ENCODE measurements at places on chromosomes 4 and X. TPM values are rescaled to one million over a fixed set of nuclear protein-coding genes. Genes with fewer than 3 reads are reported as not detected.

The MFAP3L gene
- total RNA-seq = 20.8 TPM

- no peak for DNase-seq
These were observed 550.5 kb upstream of the SMIM31 start for GRCh38 chr4:164203476-164203875.

The BMX gene
- not detected for total RNA-seq

DNA sequence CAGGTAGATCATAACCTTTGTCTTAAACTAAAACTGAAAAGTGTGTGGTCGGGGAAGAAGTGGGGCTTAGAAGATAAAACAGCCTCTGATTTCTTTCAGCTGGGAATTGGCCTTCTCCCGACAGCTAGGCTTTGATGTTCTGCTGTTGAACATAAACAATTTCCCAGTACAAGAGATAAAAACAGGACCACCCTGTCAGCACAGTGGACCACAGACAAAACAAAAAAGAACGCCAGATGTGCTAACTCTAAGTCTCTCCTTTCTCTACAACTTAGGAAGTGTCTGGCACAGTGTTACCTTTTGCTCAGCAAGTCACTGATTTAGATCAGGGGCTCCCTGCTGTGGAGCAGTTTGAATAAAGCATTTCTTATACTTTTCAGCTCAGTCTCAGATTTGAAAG is 87.5 kb upstream of the UXT start:
- no peak for DNase-seq

GRCh38 chrX:129631849-129632248 is 22.9 kb downstream of the APLN start:
- DNase-seq = peak; percentile 31

The KLF3 gene
- total RNA-seq = 12.8 TPM

- no peak for DNase-seq
These were observed 1948.4 kb downstream of the C4orf33 start for GRCh38 chr4:131044368-131044767.

Data from GM23248 (cell line).